ENCODE measurements at places on chromosomes 6 and 20.
A peak's percentile ranks its signal among the peaks of the same experiment; 100 is the strongest.

DNA sequence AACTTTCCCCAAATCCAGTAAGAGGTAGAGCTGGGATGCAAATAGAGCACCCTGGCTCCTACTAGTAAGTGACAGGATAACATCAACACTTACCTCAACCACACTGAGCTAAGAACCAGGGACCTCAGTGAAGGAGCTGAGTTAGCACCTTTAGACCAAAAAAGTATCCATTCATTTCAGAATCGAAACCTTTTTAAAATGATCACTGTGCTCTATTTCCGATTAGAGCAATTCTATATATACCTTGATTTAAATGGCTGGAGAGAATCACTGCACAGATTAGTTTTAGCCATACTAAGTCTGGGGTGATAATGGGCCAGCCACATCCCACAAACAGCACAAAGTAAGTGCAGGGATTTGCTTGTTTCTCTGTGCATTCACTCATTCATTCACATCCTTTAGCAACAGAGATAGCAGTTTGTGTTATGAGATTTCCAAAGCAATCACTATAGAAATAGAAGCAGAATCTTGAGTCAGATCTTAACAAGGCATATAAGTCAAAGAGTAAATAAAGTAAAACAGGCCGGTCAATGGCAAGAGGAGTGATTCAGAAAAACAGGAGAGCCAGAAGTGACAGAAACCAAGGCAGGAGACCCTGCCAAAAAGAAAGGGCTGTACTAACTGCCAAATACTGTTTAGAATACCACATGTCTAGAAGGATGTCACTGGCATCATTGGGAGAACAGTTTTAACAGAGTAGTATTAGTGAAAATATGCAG is 136.3 kb downstream of the KIF13A start:
- no peak for DNase-seq

DNA sequence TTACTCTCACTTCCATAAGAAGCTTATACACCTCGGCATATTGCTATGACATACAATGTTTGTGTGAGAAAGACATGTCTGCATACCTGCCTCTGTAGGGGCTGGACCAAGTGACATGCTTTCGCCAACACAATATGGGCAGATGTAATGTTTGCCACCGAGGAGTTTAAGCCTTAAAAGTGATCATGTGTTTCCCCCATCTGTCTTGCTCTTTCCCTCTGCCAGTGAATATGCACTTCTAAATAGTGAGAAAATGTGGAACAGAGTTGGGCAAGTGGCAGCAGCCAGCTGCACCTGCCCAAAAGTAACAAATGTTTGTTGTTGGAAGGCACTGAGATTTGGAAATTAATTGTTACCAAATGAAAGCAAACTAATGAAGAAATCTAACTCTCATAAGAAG is 274.8 kb upstream of the BTBD3 start:
- DNase-seq = no peak

- DNase-seq = no peak
Observed at GRCh38 chr6:136994782-136995181, 50.0 kb downstream of the IL20RA start.

- DNase-seq = no peak
Observed at GRCh38 chr6:128174724-128175123, 273.9 kb upstream of the THEMIS start.

DNA sequence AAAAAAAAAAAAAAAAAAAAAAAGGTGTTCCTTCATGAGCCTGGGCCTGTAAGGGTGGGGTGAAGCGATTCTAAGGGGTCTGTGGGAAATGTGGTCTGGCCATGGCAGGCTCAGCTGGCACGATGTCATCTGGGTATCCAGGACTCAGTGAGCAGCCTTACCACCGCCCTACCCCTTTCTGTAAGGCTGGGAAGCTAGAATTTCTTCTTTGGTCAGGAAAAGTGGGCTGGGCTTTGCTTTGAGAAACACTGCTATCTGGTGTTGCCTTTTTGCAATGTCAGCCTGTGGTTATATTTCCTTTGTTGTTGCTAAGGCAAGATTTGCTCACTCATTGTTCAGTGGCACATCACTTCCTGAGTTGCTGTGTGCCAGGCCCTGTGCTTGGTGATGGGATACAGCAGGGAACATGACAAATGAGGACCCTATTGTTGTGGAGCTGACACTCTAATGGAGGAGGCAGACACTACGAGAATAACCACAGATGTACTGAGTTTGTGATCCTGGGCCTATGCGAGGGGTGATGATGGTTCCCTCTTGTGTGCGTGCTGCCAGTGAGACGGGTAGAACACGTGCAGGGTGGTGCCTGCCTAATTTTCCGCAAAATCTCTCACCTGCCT is 45.9 kb upstream of the ZNFX1 start:
- DNase-seq = peak; percentile 24

DNA sequence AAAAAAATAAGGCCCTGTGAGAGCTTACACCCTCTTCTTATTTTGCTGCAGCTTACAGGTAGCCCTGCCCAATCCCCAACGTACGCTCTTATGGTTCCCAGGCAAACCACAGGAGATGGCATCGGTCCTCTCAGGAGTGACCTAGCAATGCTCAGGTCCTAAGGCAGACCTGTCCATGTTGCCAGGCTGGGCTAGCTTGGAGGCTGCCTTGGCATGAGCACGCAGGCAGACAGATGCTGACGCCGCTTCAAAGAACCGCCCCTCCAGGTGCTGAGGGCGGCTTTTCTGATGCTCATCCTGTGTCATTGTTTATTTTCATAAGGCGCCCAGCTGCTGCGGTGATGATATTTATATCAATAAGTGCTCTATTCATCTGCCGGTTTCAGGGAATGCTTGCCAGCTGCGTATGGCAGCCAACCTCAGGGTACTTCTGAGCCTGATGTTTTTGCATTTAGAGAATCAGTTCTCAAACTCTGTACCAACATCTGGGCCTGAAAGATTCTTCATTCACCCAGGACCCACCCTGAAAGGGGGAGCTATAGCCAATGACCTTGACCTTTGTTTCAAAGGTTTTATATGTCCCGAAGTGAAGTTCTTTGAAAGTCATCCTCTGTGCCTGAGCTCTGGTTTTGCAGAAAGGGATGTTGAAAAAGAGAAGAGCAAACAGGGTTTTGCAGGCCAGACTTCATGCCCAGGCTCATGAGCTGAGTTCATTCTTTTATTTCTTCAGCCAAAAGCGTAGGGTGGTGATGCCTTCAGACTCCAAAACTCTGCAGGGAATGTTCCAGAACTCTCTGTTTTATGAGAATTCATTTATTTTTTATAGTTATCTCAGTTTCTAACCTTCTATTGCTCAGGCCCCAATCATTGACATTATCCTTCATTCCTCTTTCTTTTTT is 475.6 kb upstream of the CHD6 start:
- DNase-seq = no peak

DNA sequence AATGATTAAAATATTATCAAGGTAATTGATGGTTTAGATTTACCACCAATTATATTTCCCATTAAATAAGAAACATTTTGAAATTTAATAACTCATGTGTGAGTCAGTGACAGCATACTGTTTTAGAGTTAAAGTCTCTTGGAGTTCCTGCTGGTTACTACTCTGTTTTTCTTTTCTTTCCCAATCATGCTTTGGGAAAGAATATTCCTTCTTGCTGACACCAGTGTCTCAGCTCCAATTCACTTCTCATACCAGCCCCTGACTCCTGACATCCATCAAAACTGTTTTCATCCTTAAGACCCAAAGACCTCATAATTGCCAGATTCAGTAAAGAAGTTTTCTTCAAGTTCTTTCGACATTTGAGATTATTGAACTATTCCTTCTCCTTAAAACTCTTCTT is 50.3 kb downstream of the AIG1 start:
- no peak for DNase-seq

DNA sequence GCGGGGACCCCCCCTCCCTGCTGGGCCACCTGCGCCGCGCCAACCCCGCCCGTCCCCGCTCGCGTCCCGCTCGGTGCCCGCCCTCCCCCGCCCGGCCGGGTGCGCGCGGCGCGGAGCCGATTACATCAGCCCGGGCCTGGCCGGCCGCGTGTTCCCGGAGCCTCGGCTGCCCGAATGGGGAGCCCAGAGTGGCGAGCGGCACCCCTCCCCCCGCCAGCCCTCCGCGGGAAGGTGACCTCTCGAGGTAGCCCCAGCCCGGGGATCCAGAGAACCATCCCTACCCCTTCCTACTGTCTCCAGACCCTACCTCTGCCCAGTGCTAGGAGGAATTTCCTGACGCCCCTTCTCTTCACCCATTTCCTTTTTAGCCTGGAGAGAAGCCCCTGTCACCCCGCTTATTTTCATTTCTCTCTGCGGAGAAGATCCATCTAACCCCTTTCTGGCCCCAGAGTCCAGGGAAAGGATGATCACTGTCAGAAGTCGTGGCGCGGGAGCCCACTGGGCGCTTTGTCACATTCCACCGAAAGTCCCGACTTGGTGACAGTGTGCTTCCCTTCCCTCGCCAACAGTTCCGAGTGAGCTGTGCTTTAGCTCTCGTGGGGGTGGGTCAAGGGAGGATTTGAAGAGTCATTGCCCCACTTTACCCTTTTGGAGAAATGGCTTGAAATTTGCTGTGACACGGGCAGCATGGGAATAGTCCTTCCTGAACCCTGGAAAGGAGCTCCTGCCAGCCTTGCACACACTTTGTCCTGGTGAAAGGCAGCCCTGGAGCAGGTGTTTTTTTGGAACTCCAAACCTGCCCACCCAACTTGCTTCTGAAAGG is 2.1 kb downstream of the VEGFA start:
- peak; percentile 18 for DNase-seq

- DNase-seq = no peak
Observed at GRCh38 chr20:8117636-8118035, 14.4 kb upstream of the PLCB1 start.

DNA sequence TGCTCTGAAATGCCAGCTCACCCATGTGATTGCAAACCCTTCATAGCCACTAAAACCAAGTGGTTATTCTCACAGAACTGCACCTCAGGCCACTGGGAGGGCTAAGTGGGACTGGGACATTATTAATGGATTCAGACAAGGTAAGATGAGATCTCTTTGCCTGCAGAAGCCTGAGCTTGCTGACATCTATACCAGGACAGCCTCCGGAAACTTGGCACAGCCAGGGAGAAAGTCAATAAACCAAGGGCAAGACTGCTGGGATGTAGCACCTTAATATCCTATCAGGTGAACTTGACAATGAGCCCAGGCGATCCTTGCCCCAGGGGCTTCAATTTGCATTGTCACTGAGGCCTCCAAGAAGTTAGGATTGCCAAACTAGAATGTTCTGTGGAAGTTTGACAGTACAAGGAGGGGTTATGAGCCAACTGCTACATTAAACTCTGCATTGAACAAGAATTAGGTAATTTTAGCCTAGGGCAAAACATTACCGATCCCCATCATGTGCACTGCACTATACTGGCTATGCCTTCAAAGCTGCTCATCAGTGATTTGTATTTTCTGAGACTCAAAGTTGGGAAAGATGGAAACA is 60.1 kb upstream of the RALGAPA2 start:
- DNase-seq = no peak

DNA sequence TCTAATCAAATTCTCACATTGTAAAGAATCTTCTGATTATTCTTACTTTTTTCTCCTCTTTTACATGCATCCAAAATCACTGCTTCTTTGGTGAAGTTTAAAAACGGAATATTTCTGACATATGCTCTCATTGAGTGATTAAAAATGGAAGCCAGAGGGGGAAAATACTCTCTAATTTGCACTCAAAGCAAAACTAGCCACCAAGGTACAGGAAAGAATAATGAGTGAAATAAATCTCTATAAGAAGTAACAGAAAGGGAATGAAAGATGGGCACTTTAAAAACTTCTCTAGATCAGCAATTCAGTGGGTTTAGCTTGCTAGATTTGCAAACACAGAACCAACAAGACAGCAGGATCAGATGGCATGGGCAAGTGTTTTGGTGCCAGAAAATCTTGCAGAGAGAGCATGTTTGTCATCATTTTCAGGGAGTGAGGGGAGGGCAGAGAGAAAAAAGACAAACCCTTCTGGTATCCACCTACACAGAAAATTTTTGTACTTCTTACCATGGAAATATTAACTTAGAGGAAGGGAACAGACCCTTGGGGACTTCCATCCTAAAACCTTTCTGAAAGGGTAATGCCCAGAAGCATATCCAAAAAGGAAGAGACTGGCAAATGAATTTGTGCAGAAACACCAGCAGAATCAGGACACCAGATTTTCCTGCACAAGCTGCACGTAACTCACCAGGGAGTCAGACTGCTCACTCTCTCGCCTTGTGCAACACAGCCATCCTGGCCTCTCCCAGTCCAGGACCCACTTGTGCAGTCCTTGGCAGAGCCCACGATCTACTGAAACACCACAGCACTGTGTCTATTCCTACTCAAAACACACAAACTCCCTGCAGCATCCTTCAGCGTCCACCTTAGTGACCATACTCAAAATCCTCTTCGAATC is 270.2 kb upstream of the PRDM1 start:
- no peak for DNase-seq
